ENCODE measurements at places on chromosomes 7 and 10. TPM values are rescaled to one million over a fixed set of nuclear protein-coding genes. Genes with fewer than 3 reads are reported as not detected.
A peak's percentile ranks its signal among the peaks of the same experiment; 100 is the strongest.

DNA sequence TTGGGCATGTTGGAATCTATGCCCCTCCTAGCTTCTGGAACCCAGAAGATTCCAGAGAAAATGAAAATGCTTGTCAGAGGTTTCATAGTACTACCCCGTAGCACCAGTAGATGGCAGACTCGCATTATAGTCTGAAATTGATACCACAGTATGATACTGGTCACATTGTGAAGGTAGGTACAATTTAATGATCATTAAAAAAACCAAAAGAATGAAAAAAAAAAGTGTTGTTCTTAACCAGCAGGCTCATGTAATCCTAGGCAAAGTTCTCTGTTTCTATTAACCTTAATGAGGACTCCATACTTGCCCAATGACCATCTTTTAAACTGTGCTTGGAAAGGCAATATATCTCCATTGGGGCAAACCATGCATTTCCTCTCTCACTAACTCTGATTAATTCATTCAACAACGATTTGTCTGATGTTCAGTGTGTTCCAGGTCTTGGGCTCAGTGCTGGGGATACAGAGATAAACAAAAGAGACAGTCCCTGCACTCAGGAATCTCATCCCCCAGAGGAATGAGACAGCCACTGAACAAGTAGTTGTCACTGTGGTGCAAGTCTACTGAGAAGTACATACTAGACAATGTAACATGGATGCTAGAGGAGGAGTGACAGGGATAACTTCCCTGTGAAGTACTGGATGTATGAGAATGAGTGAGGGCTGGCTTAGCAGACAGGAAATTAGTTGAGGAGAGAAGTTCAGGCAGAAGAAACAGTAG is 223.5 kb upstream of the PHYHIPL start:
- H3K36me3 ChIP-seq = no peaks in the 10 kb centered on the region
- H3K27me3 ChIP-seq = no peaks in the 10 kb centered on the region
- no peak overlapping the region for H3K27ac ChIP-seq
- DNase-seq = no peak
- H3K4me1 ChIP-seq = no peaks in the 10 kb centered on the region
- no peak overlapping the region for H3K4me3 ChIP-seq

DNA sequence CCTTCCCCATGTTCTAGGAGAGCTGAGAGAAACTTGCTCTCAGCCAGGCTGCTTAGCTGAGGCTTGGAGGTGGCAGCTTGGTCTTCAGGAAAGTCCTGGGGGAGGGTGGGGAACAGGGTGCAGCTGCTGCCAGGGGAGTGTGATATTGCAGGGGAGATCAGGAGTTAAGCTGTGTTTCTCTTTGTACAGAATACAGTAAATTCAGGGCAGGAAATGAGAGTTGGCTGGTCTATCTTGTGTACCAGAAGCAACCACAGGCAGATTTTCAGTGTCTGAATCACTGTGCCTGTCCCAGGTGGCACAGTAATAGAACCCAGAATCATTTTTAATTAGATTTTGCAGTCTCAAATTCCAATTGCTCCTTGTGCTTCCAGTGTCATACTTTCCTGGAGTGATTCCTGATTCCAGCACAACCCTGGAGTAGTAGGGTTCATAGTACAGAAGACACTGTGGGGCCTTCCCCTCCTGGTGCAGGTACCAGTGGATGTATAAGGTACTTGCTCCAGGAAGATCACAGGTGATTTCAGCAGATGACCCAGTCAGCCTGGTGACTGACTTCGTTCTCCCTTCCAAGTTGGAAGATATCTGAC is 94.0 kb upstream of the TARP start:
- H3K4me1 ChIP-seq = peaks cover 65% of the 10 kb centered on the region
- no peak for DNase-seq
- no peaks in the 10 kb centered on the region for H3K36me3 ChIP-seq
- H3K27me3 ChIP-seq = no peaks in the 10 kb centered on the region

DNA sequence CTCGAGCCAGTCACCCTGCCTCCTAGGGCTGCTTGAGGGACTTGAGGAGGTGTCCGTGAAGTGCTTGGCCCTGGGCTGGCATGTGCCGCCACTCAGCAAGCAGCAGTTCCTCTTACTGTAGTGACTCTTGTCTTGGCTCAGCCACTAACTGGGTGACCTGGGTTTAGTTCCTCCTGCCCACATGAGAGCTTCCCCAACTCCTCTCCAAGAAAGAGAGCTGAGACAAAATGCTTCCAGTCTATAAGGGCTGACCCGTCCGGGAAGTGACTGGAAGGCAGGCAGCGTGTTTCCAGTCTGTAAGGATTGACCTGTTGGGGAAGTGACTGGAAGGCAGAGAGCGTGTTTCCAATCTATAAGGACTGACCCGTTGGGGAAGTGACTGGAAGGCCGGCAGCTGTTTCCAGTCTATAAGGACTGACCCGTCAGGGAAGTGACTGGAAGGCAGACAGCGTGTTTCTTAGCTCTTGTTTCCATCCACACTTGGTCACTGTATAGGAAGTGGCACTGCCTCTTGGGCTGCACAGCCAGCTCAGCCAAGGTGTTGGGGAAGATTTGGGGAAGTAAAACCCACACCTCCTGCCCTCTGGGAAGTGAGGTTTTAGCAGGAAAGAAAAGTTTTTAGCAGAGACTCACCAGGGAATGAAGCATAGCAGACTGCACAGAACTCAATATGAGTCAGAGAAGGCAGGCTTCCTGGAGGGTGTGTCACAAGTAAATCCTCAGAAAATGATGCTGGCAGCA is 53.3 kb upstream of the PPIF start:
- H3K27me3 ChIP-seq = no peaks in the 10 kb centered on the region
- peaks cover 11% of the 10 kb centered on the region for H3K4me1 ChIP-seq
- H3K36me3 ChIP-seq = peaks cover 28% of the 10 kb centered on the region
- DNase-seq = no peak

DNA sequence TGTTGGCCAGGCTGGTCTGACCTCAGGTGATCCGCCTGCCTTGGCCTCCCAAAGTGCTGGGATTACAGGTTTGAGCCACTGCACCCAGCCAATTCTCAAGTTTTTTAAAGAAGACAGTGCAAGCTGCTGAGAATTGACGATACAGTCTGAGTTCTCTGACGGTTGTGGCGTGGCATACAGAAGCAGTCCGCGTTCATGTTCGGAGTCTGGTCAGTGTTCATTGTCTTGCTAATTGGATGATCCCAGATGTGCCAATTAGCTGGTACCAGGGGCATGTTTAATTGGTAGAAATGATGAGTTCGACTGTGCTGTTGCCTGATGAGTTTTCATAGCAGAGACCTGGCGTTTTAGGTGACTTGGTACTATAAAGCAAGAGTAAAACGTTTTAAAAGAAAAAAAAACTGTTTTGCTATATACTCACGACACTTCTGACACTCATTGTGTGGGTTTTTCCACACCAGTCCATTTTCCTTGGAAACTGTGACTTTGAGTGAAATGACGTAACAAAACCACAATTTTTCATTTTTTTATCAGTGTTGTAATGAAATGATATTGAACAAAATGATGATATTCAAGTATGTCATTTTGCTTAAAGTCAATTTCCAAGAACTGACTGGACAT is 32.3 kb downstream of the CAMK1D start:
- no peaks in the 10 kb centered on the region for H3K36me3 ChIP-seq
- no peaks in the 10 kb centered on the region for H3K27me3 ChIP-seq
- no peak overlapping the region for H3K27ac ChIP-seq
- H3K4me3 ChIP-seq = no peak overlapping the region
- H3K4me1 ChIP-seq = no peaks in the 10 kb centered on the region

GRCh38 chr10:71611709-71612422 is 107.7 kb downstream of the C10orf105 start:
- no peaks in the 10 kb centered on the region for H3K27me3 ChIP-seq
- H3K27ac ChIP-seq = no peak overlapping the region
- no peak overlapping the region for H3K4me3 ChIP-seq
- H3K36me3 ChIP-seq = no peaks in the 10 kb centered on the region
- no peaks in the 10 kb centered on the region for H3K4me1 ChIP-seq

- DNase-seq = no peak
- no peaks in the 10 kb centered on the region for H3K36me3 ChIP-seq
- H3K4me1 ChIP-seq = no peaks in the 10 kb centered on the region
- H3K4me3 ChIP-seq = no peak overlapping the region
- no peaks in the 10 kb centered on the region for H3K27me3 ChIP-seq
Observed at GRCh38 chr10:58776568-58777318, 264.1 kb downstream of the BICC1 start.

DNA sequence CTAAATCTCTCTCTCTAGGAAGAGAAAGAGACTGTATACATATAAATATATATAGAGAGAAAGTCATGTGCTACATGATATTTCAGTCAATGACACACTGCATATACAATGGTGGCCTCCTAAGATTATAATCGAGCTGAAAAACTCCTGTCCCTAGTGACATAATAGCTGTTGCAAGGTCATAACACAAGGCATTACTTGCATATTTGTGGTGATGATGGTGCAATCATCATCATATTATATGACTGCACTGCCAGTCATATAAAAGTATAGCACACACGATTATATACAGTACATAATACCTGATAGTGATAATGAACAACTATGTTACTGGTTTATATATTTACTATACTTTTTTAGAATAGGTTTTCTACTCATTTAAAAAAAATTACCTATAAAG is 316.7 kb downstream of the FGFR2 start:
- H3K4me1 ChIP-seq = no peaks in the 10 kb centered on the region
- no peaks in the 10 kb centered on the region for H3K36me3 ChIP-seq
- H3K4me3 ChIP-seq = no peak overlapping the region
- H3K27ac ChIP-seq = no peak overlapping the region
- no peak for DNase-seq

DNA sequence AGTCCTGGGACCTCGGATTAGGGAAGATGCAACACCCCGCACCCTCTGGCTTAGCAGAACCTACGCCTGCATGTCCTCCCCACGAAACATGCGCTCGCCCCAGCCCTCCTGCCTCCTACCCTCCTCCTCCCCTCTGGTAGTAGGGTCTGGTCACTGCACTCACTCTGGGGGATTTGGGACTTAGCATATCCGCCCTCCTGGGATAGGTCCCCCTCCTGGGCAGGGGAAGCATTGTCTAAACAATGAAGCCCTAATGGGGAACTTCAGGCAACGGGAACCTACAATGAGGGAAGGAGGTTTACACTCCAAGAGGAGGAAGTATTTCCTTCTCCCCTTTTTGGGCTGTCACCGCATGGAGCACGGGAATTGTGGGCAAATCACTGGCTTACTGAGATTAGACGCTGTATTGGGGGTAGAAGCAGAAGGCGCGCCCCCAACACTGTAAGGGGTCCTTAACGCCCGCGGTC is 892 bp downstream of the CRHR2 start:
- H3K36me3 ChIP-seq = no peaks in the 10 kb centered on the region
- DNase-seq = no peak
- H3K4me1 ChIP-seq = no peaks in the 10 kb centered on the region
- H3K4me3 ChIP-seq = peak overlapping the region; percentile 46
- H3K27me3 ChIP-seq = peaks cover 11% of the 10 kb centered on the region

The ENTPD1 gene
- total RNA-seq = 2.3 TPM

The SLC13A1 gene
- total RNA-seq = not detected

The GIMAP5 gene
- 83.3 TPM for total RNA-seq

The TAC1 gene
- total RNA-seq = not detected

The IDI2 gene
- not detected for total RNA-seq

The KIFBP gene
- 5.9 TPM for total RNA-seq
